Memory B cell (primary cell): ENCODE measurements at places on chromosomes 4 and X.

GRCh38 chr4:117986321-117986720 lies 48.0 kb upstream of the NDST3 start:
- H3K27ac ChIP-seq, result no peak overlapping the region
- H3K4me1 ChIP-seq, result no peaks in the 10 kb centered on the region
- no peak overlapping the region for H3K4me3 ChIP-seq
- no peaks in the 10 kb centered on the region for H3K27me3 ChIP-seq
- H3K36me3 ChIP-seq, result no peaks in the 10 kb centered on the region

DNA sequence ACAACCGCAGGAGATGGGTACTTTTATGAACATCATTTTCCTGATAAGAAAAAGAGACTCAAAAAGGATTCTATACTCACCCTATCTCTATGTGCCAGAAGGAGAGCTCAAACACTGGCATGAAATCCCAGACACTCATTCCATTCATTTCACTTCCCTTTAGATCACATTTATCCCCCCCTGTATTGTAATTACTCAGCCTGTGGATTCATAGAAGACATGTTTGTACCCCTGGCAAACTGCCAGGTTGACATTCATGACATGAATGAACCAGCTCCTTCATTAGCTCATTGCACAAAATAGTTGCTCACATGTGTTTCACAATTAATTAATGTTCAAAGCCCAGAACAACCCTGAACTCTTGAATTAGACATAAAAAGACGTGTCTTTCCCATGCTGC lies 4.9 kb downstream of the SMR3A start:
- H3K27me3 ChIP-seq, result no peaks in the 10 kb centered on the region
- no peaks in the 10 kb centered on the region for H3K4me1 ChIP-seq
- H3K27ac ChIP-seq, result no peak overlapping the region
- no peaks in the 10 kb centered on the region for H3K36me3 ChIP-seq
- H3K4me3 ChIP-seq, result no peak overlapping the region

DNA sequence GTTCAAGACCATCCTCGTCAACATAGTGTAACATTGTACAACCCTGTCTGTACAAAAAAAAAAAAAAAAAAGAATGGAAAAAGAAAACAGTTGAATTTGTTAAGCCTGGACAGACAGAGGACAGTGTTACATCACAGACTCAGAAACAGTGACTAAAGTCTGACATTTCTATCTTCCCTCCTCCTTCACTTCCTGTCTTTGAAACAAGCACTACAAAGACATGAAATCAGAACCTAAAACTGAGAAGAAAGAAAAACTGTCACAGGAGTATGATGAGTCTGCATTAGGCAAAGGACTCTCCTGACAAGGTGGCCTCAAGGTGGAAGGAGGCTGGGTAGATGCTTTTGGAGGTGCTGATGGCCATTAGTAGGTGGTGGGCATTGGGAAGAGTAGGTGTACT lies 126.7 kb downstream of the RBM47 start:
- no peak overlapping the region for H3K4me3 ChIP-seq
- H3K27me3 ChIP-seq, result no peaks in the 10 kb centered on the region
- H3K27ac ChIP-seq, result no peak overlapping the region
- peaks cover 4% of the 10 kb centered on the region for H3K36me3 ChIP-seq

DNA sequence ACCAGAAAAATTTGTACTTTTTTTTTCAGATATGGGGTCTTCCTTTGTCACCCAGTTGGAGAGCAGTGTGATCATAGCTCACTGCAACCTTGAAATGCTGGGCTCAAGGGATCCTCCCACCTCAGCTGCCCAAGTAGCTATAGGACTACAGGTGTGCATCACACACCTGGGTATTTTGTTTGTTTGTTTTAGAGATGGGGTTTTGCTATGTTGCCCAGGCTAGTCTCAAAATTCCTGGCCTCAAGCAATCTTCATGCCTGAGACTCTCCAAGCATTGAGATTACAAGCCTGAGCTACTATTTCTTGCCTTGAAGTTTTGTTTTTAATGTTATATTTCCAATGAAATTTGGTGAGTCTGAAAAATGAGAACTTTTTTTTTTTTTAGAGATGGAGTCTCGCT lies 847.8 kb downstream of the TRIML1 start:
- no peak overlapping the region for H3K4me3 ChIP-seq
- no peaks in the 10 kb centered on the region for H3K4me1 ChIP-seq
- DNase-seq, result no peak
- no peak overlapping the region for H3K27ac ChIP-seq
- H3K27me3 ChIP-seq, result no peaks in the 10 kb centered on the region

DNA sequence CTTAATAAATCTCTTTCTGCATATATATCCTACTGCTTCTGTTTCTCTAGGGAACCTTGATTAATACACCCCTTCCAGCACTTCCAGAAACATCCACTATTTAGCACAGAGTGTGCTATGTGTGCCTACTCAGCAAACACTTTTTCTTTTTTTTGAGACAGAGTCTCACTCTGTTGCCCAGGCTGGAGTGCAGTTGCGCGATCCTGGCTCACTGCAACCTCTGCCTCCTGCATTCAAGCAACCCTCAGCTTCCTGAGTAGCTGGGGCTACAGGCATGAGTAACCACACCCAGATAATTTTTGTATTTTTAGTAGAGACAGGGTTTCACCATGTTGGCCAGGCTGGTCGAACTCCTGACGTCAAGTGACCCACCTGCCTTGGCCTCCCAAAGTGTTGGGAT lies 266.9 kb upstream of the DIAPH2 start:
- no peak overlapping the region for H3K4me3 ChIP-seq
- H3K27me3 ChIP-seq, result no peaks in the 10 kb centered on the region
- no peaks in the 10 kb centered on the region for H3K36me3 ChIP-seq
- no peak for DNase-seq
- no peak overlapping the region for H3K27ac ChIP-seq

GRCh38 chr4:30434656-30435055 lies 285.5 kb upstream of the PCDH7 start:
- H3K36me3 ChIP-seq, result no peaks in the 10 kb centered on the region
- H3K27ac ChIP-seq, result no peak overlapping the region
- H3K27me3 ChIP-seq, result no peaks in the 10 kb centered on the region
- no peak for DNase-seq
- no peaks in the 10 kb centered on the region for H3K4me1 ChIP-seq

GRCh38 chrX:7109838-7110793 lies 37.4 kb upstream of the STS start:
- no peaks in the 10 kb centered on the region for H3K27me3 ChIP-seq
- H3K36me3 ChIP-seq, result peaks cover 6% of the 10 kb centered on the region
- H3K4me1 ChIP-seq, result peaks cover 20% of the 10 kb centered on the region
- no peak for DNase-seq
- peak overlapping the region; percentile 97 for H3K27ac ChIP-seq
- H3K4me3 ChIP-seq, result peak overlapping the region; percentile 60

- H3K4me1 ChIP-seq, result no peaks in the 10 kb centered on the region
- H3K36me3 ChIP-seq, result no peaks in the 10 kb centered on the region
- DNase-seq, result no peak
- H3K27me3 ChIP-seq, result peaks cover 6% of the 10 kb centered on the region
These were observed 43.7 kb downstream of the IL21 start for GRCh38 chr4:122577189-122577553.

- DNase-seq, result no peak
- H3K4me3 ChIP-seq, result no peak within 1 kb of the TSS
- peaks cover 4% of the 10 kb centered on the region for H3K27me3 ChIP-seq
- peaks cover 4% of the 10 kb centered on the region for H3K4me1 ChIP-seq
- H3K36me3 ChIP-seq, result no peaks in the 10 kb centered on the region
These were observed at the start of gene TDO2 for GRCh38 chr4:155903453-155903852. TSS of gene TDO2 (plus strand) at chr4:155903696. CDS start at chr4:155903759, 63 bp downstream.

- no peak overlapping the region for H3K27ac ChIP-seq
- peaks cover 2% of the 10 kb centered on the region for H3K36me3 ChIP-seq
- no peak overlapping the region for H3K4me3 ChIP-seq
- DNase-seq, result no peak
These were observed 23.1 kb upstream of the ELF2 start for GRCh38 chr4:139200102-139200501.
